ENCODE measurements at places on chromosomes 6 and 20. TPM values are rescaled to one million over a fixed set of nuclear protein-coding genes. Genes with fewer than 3 reads are reported as not detected.

Gene SCUBE3
- total RNA-seq = 10.0 TPM

Gene KIF25
- under 0.01 TPM for total RNA-seq

Gene OPRM1
- not detected for total RNA-seq

Gene SAMD3
- total RNA-seq = 5.5 TPM

Gene CRISP3
- total RNA-seq = not detected

Gene CCN6
- not detected for total RNA-seq

Gene HLA-DOA
- not detected for total RNA-seq

DNA sequence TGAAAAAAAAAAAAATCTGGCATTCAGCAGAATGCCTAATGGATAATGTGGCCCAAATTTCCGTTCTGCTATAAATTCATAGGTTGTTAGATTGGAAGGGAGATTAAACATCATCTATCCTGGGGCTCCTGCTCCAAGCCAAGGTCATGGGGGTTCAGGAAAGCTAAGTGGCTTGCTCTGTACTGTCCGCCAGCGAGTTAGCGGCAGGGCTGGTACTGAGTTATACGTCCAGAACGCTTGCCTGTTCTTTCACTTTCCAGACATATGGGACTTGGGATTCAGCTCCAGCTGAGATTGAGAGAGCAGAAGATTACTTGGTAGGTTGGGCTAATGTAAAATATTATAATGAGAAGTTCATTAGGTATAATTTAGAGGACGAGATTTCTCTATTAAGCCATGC is 858 bp downstream of the RWDD1 start:
- DNase-seq = peak; percentile 67

DNA sequence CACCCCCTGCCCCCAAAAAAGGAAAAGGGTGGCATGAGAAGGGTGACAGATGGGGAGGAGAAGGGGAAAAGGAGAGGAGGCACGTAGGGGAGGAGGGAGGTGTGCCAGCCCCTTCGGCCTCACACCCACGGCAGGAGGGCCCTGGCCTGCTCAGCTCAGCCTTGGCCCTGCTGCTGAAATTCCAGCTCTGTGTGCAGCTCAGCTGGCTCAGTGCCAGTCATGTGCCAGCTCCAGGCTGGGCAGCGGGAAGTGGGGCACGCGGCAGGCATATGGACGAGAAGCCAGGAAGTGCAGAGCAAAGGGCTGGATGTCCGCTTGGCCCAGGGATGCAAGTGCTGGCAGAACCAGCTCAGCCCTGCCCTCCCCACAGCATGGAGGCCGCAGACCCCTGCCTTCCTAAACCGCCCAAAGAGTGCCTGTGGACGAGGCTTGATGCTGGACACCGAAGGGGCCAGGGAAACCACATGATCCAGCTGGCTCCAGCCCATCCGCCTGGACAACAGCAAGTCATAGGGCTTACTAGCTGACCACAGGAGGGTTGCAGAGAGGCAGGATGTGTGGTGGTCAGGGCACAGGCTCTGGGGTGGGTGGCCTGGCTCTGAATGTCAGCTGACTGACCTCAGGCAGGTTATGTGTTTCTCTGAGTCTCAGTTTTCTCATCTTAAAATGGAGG is 60.2 kb downstream of the NOL4L start:
- no peak for DNase-seq

GRCh38 chr20:49704932-49705336 is 8.7 kb downstream of the B4GALT5 start:
- no peak for DNase-seq

DNA sequence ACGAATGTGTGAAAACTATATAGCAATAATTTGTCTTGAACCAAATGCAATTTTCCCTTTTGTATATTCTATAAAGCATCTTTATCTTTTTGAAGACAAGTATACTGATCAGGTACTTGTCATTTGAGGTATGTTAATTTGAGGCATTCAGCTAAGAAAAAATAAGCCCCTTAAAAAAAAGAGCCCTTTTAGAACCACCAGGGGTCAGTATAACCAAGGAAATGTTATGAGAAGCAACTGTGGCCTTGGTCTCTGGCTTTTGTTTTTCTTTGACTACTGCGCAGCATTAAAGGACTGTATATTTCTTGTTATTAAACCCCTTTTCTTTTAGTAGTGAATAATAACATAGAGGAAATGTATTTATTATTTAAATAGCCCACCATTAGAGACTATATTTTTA is 43.1 kb downstream of the CD109 start:
- peak; percentile 83 for DNase-seq

DNA sequence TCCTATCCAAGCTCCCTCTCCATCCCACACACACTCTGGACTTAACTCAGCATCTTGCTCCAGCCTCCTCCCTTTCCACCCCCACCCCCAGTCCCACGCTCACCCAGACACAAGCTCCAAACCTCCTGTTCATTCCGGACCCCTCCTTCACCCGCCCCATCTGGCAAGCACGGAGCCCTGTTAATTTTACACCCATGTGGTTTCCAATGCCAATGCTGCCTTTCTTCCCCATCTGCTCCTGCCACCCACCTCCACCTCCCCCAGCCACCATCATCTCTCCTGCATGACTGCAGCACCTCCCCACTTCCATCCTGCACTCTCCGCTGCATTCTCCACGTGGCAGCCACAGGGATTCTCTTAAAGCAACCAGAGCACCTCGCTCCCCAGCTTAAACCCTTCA is 9.9 kb upstream of the CDK5RAP1 start:
- DNase-seq = no peak

- no peak for DNase-seq
Measured at GRCh38 chr6:74757813-74758212, 448.0 kb downstream of the COL12A1 start.

GRCh38 chr6:8557014-8557748 is 121.8 kb upstream of the SLC35B3 start:
- no peak for DNase-seq

GRCh38 chr20:31842471-31843157 is 2.8 kb downstream of the FOXS1 start:
- peak; percentile 81 for DNase-seq

- DNase-seq = no peak
Measured at GRCh38 chr6:13813026-13813425, 1.3 kb downstream of the MCUR1 start.

DNA sequence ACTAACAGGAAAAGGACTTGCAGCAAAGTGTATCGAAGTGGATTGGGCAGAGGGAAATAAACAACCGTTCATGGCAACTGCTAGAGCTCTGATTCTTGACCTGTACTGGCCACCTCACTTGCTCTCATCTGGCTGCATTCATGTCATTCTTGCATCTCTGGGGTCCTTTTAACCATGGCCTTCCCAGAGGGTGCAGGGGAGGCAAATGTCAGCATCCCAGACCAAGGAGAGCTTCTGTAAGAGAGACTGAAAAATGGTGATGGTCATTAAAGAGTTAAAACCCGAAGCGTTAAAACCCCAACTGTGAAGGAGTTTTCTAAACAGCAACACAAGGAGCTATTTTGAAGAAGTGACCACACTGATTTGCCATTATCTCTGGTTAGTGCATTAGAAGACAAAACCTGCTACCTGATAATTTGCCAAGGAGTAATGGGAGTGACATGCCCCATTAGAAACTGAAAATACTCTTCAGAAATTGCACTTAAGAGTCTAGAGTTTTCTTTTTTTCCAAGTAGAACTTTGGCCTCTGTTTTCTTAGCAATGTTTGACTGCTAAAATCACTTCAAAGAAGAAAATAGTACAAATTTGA is 62.4 kb downstream of the APCDD1L start:
- no peak for DNase-seq

DNA sequence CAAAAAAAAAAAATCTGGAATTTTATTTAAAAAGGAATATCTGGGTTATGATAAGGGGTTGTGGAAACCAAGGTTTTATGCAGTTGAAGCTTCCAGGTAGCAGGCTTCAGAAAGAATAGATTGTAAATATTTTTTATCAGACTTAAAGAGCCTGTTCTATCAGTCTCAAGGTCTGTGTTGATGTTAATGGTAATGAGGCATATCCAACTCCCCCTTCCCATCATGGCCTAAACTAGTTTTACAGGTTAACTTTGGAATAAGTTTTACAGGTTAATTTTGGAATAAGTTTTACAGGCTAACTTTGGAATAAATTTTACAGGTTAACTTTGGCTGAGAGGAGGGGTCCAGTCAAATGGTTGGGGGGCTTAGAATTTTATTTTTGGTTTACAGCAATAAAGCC is 92.4 kb downstream of the CD24 start:
- DNase-seq = no peak

- no peak for DNase-seq
Measured at GRCh38 chr6:163789199-163789810, 374.8 kb downstream of the QKI start.

GRCh38 chr20:43909211-43909610 is 5.4 kb upstream of the TOX2 start:
- DNase-seq = no peak

DNA sequence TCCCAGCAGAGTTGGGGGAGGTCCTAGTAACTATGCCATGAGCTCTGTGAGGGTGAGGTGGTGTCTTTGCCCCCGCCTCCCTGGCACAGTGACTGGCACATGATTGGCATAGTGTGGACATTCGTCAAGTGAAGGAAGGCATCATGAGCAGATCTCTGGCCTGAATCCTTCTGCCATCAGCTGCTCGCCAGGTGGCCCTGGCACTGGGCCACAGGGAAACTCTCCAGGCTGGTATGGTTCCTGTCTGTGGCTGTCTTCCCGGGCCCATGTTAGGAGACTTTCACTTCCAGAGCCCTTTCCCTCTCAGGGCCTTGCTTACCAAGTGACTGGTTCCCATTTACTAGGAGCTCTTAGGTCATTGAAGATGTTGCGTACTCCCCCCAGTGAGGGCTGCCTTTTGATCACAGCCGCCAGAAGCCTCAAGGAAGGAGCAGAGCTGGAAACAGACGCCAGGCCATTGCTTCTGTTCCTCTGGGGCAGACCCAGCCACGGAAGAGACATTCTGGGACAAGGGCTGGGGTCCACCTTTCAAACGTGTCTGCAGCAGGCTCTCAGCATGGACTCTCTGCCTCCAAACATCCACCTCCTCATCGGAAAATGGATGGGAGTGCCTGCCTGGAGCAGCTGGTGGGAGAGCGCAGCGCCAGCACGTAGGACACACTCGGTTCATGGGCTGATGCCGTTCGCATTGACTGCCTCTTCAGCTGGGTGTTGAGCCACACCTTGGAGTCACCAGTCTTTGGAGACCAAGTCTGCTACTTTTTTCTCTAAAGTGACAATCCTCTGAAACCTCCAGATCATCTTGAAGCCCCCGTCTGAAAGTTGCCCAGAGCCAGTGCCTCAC is 67.2 kb downstream of the PTPN1 start:
- no peak for DNase-seq

DNA sequence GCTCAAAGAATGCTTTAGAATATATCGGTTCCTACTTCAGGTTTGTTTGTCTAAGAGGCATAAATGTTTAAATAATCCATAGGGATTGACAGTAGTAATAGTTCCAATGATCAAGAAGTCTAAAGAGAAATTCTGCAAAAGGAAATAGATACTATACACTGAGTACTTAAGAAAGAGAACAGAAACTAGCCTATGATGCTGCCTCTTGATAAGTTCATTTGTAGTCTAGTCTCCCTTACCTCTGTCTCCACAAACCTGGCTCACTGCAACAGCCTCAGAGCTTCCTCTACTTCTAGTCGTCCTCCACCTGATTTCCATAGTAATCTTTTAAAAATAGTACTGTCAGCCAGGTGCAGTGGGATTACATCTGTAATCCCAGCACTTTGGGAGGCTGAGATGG is 511.8 kb downstream of the LMBRD1 start:
- no peak for DNase-seq

- no peak for DNase-seq
Measured at GRCh38 chr6:154292066-154292465, 64.5 kb downstream of the IPCEF1 start.

DNA sequence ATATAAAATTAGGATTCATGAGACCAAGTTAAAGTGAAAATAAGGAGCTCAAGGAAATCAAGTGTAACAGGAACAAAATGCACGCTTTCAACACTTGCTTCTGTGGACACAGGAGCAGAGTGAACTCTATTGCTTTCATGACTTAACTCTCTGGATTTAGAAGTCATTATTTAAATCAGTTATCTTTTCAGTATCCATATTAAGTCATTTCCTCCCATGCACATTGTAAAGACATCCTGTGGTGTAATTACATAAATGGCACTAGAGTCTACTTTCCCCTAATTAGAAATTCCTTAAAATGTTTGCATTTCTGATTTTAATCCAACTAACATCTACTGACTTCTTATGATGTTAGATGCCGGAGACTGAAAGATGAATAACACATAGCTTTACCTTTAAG is 88.0 kb downstream of the INSM1 start:
- no peak for DNase-seq

DNA sequence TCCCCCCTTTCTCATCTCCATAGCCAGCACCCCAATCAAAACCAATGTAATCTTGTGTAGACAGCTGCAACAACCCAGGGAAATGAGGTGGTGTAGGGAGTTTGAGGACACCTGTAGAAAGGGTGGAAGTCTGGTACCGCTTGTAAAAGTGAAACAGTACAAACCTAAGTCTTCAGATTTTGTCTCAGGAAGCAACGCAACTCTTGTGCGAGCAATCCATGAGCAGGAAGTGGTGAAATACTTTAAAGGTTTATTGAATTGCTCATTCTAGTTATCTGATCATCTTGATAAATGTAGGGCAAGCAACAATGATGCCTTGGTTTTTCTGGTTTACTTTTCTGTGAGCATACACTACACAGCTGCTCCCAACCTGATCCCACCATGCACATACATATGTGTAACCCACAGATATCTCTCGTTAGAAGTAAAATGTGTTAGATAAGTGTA is 71.1 kb upstream of the THEMIS start:
- DNase-seq = peak; percentile 82

DNA sequence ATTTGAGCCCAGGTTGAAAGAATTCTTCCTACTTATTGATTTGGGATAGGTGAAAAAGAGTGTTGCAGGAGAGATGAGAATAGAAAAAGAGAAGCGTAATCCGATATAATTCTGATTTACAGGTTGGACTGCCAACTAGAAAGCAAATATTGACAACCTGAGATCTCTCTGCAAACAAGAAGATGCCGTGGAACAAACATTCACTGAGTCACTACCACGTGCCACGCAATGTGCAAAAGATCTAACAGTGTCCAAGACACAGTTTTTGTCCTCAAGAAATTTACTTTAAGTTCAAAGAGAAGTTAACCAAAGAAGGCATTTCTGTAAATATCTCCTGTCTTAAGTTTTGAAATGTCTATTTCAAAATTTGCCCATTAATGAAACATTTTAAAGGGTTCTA is 578.0 kb upstream of the ARID1B start:
- no peak for DNase-seq

- DNase-seq = no peak
Measured at GRCh38 chr6:27081931-27082330, 165.6 kb upstream of the PRSS16 start.

GRCh38 chr6:16206595-16207037 is 31.8 kb upstream of the GMPR start:
- DNase-seq = peak; percentile 81

DNA sequence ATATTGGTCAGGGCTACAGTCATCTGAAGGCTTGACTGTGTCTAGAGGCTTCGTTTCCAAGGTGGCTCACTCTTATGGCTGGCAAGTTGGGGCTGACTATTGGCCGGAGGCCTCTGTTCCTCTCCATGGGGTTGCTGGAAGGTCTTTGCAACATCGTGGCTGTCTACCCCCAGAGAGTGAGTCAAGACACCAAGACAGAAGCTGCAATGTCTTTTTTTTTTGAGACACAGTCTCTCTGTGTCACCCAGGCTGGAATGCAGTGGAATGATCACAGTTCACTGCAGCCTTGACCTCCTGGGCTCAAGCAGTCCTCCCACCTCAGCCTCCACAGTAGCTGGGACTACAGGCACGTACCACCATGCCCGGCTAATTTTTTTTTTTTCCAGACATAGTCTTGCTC is 29.4 kb upstream of the KIF3B start:
- no peak for DNase-seq

GRCh38 chr6:49744259-49744658 is at the start of gene CRISP3:
Gene CRISP3, minus strand, starts transcription at chr6:49744388. Its CDS starts 21 bp downstream, at chr6:49744367.
- DNase-seq = no peak
